ENCODE measurements at places on chromosomes 13 and 19.
A peak's percentile ranks its signal among the peaks of the same experiment; 100 is the strongest.

- DNase-seq = no peak
These were observed 76.9 kb downstream of the TEX29 start for GRCh38 chr13:111397202-111397880.

- no peak for DNase-seq
These were observed 593 bp downstream of the ATG4D start for GRCh38 chr19:10544242-10544752.

DNA sequence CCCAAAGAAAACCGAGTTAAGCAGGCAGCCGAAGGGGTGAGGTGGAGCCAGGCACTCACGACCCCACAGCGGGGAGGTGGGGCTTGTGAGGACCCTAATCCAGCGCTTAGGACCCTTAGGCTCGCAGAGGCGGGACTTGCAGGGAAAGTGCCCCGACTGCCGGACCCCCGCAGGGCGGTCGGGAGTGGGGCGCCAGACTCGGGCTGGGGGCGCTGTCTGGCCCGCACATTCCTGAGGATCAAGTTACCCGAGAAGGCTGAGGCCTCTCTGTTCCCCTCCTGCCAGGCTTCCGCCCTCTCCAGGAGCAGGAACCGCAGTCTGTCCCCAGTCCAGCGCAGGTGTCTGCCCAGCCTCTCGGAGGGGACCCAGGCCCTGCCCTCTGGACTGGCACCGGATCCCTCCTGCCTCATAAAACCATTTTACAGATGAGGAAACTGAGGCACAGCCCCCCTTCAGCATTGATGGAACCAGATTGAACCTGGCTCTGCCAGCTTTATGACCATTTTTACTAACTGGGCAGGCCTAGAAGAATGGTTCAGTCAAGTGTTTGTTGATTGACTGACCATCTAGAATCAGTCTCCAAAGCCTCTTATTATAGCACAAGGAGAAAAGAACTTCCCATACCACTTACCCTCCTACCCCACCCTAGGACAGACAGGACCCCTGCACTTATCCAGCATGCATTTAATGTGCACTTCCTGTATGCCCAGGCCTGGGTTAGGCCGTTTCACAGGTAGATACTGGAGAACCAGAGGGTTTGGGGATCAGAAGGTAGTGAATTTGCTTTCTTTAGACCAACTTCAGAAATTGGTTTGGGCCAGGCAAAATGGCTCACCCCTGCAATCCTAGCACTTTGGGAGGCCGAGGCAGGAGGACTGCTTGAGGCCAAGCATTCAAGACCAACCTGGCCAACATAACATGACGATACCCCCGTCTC lies 6.7 kb upstream of the JUND start:
- no peak for DNase-seq

DNA sequence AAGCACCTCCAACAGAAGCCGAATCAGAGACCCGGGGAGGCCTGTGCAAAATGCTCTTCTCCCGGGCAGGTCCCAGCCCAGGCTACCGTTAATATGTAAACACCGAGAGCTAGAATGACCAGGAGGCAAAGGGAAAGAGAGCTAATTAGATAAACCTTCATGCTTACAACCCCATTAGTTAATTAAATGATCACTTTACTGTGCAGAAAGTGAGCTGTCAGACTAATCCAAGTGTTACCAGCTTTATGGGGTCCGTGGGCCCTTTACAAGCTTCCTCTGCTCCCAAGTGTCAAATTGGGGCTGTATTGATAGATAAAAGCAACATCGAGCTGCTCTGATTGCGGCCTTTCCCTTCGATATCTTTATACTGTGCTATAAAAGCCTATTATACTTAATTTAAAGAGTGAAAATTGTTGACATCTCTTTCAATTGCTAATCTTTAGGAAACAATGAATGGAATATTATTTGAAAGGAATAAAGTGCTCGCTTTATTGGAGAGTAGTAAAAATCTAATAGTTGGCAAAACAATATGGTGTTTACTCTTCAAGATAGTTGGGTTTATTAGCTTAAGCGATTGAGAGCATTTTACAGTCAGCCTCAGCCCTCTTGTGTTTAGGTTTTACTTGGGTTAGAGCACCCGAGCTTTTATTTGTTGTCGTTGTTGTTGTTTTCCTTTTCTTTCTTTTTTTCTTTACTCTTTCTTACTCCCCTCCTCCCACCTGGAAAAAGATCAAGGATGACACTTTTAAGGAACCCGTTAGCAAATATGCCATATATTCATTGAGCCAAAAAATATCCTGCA lies 189.3 kb upstream of the GPR12 start:
- DNase-seq = no peak

DNA sequence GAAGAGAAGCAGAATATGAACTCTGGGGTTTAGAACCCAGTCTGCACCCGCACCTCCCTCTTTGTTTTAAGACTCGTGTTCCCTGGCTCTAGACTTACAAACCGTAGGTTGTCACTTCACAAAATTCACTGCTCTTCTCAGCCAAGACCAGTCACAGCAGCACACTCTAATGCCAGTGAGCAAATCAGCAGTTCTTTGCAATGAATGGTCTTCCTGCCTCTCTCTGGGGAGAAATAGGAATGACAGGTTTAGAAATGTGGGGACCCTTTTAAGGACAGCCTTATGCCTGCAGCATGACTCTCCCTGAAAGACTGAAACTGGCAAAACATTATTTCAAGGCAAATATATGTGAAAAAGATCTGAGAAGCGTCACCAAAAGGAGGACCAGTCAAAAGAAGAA lies 156.9 kb downstream of the KCTD15 start:
- DNase-seq = no peak

DNA sequence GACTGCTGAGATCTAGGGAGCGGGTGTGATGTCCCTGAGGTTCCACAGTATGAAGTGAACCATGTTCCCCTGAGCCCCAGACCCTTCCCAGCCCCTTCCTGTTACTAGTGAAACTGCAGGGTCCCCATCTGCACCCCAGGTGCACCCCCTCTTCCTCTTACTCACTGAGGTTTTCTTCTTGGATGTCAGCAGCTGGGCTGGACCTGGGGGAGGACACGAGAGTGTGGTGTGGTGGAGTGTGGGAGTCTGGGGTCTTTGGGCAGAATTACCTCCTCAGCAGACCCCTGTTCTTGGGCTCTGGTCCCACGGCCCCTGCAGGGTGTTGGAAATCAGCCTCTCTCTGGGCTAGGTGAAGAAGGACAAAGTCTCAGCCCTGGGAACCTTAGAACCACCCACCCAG lies 3.3 kb upstream of the LILRA6 start:
- no peak for DNase-seq

GRCh38 chr19:20863176-20863575 lies 59.9 kb upstream of the ZNF85 start:
- DNase-seq = no peak

GRCh38 chr19:42497492-42498168 lies 30.7 kb downstream of the CEACAM1 start:
- DNase-seq = no peak

DNA sequence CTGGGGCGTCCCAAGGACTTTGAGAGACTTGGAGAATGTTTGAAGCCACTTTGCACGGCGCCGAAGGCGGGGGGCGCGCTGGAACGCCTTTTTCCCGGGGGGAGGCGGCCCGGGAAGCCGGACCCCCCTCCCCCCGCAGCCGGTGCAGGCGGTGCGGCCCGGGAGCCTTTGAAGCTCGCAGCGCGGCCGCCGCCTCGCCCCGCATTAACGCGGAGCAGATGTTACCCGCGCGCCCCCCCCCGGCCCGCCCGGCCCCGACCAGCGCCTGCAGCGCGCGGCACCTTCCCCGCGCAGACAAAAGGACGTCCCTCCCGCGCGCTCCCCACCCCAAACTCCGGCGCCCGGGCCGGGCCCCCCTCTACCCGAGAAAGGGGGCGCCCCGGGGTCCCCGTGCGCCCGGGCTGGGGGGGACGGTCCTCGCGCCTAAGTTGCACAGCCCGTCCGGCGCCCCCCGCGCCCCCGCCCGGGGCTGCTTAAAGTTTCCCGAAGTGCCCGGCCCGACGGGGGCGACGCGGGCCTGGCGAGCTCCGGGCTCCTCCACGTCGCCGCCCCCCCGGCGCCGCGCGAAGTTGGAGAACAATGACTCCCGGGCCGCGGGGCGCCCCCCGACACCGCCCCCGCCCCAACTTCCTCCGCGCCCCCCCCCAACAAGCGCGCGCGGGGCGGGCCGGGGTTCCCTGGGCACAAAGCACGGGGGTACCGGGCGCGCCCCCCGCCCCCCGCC lies 685 bp downstream of the TCF3 start:
- peak; percentile 38 for DNase-seq

DNA sequence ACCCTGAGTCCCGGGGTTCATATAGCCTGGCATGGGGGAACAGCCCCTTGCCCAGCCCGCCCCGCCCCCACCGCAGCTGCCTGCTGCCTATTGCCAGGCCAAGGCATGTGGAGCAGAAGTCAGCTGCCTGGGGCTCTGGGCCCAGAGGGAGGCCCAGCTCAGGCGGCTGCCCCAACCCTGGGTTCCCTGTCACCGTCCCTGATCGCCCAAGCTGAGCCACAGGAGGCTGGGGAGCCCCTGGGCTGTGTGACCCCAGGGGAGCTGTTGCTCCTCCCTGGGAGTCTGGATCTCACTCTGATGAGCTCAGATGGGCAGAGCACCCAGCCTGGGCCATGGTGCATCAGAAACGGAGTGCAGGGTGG lies 1.4 kb downstream of the PLIN4 start:
- DNase-seq = no peak

DNA sequence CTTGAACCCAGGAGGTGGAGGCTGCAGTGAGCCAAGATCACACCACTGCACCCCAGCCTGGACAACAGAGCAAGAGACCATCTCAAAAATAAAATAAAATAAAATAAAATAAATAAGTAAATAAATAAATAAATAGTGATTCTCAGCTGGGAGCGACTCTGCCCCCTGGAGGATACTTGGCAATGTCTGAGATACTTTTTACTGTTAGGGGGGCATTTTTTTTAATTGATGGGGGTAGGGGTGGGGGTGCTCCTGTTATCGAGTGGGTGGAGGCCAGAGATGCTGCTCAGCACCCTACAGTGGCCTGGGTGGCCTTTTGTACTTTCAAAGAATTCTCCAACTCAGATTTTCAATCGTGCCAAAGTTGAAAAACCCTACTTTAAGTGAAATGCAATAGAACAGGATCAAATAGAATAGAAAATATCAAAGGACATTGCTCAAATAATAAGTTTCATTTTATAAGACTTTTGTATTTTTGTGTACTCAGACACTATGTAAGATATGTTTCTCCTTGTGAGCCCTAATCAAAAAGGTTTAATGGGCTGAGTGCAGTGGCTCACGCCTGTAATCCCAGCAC lies 7.1 kb upstream of the CLPP start:
- DNase-seq = no peak

- DNase-seq = no peak
These were observed 1.3 kb downstream of the IL11 start for GRCh38 chr19:55368701-55369563.

- DNase-seq = no peak
These were observed 24.7 kb upstream of the EIF3G start for GRCh38 chr19:10144361-10144760.

GRCh38 chr19:15317392-15318071 lies 14.8 kb downstream of the BRD4 start:
- DNase-seq = no peak

DNA sequence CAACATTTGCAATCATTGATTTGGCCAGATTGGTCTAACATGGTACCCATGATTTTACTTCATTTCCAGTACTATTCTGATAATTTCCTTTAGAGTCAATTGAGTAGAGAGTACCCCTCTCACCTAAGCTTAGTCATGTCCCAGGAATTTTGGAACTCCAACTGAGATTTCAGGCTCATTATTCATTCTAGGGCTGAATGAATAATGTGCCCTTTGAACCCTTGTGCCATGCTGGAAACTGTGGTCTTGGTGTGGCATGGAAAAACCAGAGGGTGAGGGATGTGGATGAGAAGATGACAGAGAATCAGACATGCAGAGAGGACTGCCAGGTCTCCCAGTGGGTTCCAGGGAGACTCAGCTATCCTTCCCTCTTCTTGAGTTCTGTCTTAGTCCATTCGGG lies 30.2 kb downstream of the ITM2B start:
- DNase-seq = no peak

DNA sequence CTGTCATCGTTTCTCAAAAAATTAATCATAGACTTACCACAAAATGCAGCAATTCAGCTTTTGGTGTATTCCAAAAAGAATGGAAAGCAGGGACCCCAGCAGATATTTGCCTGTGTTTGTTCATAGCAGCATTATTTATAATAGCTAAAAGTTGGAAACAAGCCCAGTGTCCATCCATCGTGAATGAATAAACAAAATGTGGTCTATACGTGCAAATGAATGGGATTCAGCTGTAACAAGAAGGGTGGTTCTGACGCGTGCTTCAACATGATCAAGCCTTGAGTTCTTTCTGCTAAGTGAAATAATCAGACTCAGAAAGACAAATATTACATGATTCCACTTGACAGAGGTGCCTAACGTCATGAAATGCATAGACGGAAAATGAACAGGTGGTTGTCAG lies 36.4 kb downstream of the PSG11 start:
- no peak for DNase-seq

DNA sequence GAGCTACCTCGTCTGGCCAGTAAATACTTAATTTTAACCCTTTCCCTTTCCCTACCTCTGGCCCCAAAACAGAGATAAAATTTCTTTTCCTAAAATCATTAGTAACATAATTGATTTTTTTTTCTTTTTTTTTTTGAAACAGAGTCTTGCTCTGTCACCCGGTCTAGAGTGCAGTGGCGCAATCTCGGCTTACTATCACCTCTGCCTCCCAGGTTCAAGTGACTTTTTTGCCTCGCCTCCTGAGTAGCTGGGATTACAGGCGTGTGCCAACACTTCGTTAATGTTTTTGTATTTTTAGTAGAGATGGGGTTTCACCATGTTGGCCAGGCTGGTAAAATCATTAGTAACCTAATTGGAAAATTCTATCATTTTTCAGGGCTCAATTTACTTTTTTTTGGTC lies 10.4 kb upstream of the TRIM13 start:
- DNase-seq = no peak

- DNase-seq = no peak
These were observed 104.7 kb upstream of the FREM2 start for GRCh38 chr13:38582133-38582532.

DNA sequence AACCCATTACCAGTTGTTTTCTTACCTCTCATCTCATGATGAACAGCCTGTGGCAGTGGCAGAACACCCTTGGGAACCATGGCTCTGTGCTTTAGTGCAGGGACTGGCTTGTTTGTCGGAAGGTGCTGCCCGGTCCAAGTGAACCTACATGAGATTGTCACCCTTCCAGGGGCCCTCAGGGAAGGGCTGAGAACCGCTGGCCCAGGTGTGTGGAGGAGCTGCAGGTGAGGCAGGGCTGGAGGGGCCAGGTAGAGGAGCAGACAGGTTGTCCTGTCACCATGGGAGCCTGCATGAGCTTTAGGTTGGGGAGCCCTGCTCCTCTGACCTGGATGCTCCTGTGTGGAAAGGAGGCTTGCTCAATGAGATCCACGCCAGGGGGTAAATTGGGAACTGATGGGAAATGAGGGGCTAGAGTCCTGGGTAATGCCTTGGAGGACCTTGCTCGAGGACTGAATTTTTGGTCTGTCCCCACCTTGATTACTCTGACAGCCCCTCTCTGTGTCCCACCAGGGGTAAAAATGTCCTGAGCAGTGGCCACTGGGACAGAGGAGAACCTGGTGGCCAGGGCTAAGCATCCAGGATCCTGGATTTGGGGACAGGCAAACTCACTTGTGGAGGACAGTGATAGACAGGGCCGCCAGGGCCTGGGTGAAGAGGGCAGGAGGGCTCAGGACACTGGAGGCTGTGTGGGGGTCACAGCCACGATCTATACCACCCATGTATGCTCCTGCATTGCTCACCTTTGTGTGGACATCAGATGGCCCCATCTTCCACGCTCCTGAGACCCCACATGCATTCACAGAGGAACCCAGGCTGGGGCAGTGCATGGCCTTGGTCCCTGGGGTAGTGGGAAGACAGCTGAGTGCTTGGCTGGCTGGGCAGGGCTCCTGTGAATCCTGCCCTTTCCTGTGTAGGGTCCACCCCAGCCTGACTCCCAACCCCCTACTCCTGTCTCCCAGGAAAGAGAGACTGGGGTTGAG lies 24.1 kb upstream of the CEACAM1 start:
- no peak for DNase-seq

- peak; percentile 96 for DNase-seq
These were observed 14.4 kb downstream of the ACP4 start for GRCh38 chr19:50804420-50805272.
